Hematopoietic multipotent progenitor cell treated with erythropoietin and hydrocortisone succinate and interleukin-3 and kit ligand, for 17 days (in vitro differentiated cells): ENCODE measurements at places on chromosomes 6 and 20.

- no peak for DNase-seq
Observed at GRCh38 chr6:17042422-17043147, 59.3 kb upstream of the STMND1 start.

- DNase-seq = no peak
Observed at GRCh38 chr20:16293590-16293989, 279.7 kb downstream of the KIF16B start.

GRCh38 chr6:31076611-31077010 lies 35.8 kb downstream of the C6orf15 start:
- no peak for DNase-seq

- DNase-seq = no peak
Observed at GRCh38 chr6:137332637-137333280, 113.6 kb upstream of the IFNGR1 start.

GRCh38 chr6:168225471-168225911 lies 94.1 kb downstream of the DACT2 start:
- no peak for DNase-seq

DNA sequence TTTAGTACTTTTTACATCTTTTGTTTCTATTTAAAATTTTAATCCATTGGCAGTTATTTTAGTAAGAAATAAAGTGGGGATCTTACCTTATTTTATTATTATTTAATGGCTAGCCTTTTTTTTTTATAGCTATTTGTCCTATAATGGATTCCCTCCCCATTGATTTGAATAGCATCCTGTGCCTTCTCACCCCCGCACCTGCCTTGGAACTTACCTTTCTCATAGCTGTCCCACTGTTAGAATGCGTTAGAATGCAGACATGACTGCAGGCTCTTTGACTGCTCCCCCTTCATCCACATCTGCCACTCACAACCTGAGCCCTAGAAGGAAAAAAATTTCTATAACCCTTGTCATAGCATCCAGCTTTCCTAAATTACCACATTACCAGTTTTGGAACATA lies 9.1 kb downstream of the PKIB start:
- no peak for DNase-seq

GRCh38 chr6:32867554-32868256 lies 13.7 kb downstream of the PSMB9 start:
- no peak for DNase-seq

DNA sequence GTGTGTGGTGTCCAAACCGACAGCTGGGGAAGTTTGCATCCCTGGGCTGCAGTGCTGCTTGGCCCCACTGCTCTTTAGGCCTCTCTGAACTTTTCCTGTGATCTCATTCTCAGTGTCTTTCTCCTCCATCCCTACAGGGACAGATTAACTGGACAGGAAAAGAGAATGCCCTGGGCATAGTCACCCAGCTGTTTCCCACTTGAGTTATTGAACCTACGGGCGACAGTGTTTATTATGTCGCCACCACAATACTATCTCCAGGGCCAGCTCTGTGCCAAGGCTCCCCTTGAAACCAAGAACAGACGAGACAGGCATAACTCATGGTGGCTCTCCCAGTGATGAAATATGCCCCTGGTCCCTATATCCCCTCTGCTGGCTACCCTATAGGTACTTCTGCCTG lies 147.8 kb upstream of the EPHA7 start:
- no peak for DNase-seq

GRCh38 chr20:34751453-34751852 lies 47.3 kb downstream of the TP53INP2 start:
- DNase-seq = no peak

DNA sequence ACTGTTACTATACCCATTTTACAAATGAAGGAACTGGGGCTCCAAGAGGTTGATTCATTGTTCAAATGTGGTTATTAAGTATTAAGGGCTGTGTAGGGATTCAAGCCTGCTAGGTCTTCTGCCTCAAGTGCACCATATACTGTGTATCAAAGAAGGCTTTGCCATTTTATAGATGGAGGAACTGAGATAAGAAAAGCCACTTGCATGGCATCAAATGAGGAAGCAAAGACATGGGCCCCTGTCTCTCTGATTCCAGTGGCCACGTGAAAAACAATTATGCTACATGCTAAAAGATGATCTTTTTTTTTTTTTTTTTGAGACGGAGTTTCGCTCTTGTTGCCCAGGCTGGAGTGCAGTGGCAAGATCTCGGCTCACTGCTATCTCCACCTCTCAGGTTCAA lies 67.0 kb downstream of the TMEM200A start:
- DNase-seq = no peak

DNA sequence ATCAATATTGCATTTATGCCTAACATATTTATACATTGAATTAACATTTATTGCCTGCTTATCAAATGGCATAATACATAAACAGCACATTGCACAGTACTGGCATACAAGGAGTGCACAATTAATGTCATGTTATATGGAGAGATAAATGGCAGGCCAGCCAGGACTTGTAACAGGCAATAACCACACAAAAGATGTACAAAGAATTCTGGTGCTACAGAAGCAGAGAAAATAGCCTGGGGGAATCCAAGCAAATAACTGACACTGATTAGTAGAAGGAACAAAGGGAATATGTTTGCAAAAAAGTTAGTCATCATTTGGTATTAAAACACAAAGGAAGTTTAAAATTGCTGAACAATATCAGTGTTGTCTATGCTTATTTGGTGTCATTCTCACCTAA lies 27.3 kb downstream of the COL21A1 start:
- DNase-seq = no peak

DNA sequence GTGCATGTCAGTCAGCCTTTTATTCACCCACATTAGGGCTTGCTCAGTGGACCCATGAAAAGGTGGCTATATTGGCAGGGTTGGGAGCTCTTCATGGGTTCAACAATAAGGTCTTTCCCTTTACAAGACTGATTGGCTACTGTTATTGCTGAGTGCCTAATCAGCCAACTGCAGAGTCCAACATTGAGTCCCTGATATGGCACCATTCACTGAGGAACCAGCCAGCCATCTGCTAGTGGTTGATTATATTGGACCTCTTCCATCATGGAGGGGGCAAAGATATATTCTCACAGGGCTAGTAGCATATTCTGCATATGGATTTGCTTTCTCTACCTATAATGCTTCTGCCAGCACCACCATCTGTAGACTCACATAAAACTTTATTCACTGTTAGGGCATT lies 69.9 kb downstream of the CDKAL1 start:
- peak; percentile 59 for DNase-seq

DNA sequence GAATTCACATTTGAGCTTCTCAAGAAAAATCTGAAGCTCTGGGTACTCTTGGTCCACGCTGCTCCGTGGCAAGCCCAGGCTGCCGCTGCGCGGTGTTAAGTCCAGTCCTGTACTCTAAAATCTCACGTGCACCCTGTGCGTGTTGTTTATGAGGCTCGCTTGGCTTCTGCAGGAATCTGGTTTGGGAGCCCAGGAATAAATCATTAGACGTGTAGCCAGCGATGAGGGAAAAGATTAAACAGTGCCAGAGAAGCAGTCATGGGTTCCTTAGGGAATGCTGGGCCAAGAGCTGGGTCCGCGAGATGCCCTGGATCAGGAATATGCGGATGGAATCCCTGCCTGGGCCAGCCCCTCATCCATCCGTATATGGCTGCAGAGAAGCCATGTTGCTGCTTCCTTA lies 87.3 kb downstream of the KCNB1 start:
- DNase-seq = no peak

- DNase-seq = no peak
Observed at GRCh38 chr20:36998652-36999051, 47.1 kb upstream of the SAMHD1 start.

DNA sequence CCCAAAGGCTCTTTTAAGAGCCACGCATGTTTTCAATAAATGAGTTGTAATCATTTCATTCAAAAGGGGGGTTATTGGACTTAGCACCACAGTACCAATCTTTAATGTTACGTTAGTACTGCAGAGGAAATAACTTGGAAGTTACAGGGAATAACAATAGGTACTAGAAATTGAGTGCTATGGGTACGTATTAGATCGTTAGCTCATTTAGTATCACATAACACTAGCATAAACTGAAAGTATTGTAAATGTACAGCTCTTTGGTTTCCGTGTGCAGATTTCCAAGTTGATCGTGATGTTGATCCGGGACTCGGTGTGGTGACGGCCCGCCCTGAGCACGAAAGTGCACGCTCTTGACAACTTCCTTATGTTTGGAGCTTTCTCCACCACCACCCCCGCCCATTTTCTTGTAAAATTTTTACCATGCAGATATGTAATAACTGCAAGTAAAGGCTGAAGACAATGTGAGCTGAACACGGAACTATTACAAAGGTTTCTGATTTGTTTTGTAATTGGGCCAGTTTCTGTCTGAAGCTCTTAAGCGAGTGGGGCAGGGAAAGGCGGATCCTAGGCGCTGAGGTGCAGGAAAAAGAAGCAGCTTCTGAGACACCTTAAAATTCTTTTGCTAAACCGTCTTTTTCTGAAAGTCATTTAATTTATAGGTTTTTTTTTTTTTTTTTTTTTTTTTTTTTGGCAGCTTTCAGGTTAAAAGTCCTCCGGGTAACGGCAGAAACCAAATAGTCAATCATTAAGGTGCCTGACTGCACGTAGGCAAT lies 71.5 kb downstream of the HFE start:
- DNase-seq = peak; percentile 76

DNA sequence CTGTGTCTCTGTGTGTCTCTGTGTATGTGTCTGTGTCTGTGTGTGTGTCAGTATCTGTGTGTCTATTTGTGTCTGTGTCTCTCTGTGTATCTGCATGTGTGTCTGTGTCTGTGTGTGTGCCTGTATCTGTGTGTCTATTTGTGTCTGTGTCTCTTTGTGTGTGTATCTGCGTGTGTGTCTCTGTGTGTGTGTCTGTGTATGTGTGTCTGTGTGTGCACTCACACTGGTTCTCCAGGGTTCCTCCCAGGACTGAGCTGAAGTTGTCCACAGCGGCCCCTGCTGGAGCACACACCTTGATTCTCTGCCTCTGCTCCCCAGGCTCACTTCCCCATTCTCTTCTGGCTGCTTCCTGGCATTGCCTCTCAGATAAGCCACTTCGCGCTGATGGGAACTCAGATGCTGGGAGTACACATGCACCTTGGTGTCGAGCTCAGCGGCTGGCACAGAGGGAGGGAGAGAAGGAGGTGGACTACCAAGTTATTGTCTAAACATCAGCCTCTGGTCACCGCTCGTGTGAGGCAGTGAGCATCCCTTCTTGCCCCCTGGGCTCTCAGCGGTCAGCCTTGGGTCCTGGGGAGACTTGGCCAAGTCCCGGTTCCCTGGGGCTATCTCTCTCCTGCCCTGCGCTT lies 104.9 kb upstream of the NXT1 start:
- peak; percentile 9 for DNase-seq

- DNase-seq = no peak
Observed at GRCh38 chr6:106858653-106859092, 115.9 kb downstream of the CD24 start.

DNA sequence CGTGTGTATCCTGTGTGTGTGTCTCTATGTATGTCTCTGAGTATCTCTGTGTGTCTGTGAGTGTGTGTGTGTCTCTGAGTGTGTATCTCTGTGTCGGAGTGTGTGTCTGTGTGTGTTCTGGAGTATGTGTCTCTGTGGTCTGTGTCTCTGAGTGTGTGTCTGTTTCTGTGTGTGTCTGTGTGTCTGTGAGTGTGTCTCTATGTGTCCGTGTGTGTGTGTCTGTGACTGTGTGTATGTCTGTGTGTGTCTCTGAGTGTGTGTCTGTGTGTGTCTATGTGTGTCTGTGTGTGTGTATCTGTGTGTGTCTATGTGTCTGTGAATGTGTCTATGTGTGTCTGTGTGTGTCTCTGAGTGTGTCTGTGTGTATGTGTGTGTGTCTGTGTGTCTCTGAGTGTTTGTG lies 73.4 kb downstream of the SRC start:
- no peak for DNase-seq

DNA sequence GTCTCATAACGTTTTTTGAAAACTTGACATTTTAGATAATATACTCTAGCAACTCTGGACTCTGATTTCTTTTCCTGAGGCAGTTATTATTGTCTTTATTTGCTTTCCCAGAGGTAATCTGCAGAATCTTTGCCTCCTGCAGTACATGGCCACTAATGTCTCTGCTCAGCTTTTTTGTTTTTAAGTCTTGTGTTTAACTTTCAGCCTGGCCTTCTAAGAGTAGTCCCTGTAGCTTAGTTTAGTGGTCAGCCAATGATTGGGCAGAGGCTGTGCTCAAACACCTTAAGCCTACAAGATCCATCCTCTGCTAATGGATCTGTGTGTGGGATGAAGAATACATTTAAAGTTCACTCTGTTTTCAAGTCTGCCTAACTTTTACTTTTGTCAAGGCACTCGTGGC lies 97.1 kb upstream of the SLC22A16 start:
- DNase-seq = no peak

- DNase-seq = no peak
Observed at GRCh38 chr6:98094696-98095095, 739.7 kb upstream of the POU3F2 start.

GRCh38 chr6:89146718-89147700 lies 1.2 kb downstream of the PM20D2 start:
- DNase-seq = no peak

- DNase-seq = no peak
Observed at GRCh38 chr6:137155830-137156229, 17.6 kb downstream of the IL22RA2 start.

DNA sequence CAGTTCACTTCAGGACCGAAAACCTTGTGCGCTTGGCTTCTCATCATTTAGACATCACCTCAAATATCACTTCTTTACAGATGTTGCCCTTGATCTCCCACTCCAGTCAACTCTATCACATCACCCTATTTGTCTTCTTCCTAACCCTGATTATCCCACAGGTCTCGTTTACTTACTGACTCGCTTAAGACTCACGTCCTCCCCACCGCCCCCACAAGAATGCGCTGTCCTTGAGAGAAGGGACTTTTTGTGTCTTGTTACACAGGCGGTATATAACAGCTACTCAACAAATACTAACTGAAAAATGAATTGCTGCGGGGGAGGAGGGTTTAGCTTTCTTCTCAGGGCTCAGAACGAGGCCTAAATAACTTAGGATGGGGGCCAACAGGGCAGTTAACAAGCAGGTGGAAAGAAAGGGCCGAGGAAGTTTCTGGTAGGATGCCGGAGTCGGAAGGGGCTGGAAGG lies 527 bp downstream of the TOMM34 start:
- peak; percentile 35 for DNase-seq

DNA sequence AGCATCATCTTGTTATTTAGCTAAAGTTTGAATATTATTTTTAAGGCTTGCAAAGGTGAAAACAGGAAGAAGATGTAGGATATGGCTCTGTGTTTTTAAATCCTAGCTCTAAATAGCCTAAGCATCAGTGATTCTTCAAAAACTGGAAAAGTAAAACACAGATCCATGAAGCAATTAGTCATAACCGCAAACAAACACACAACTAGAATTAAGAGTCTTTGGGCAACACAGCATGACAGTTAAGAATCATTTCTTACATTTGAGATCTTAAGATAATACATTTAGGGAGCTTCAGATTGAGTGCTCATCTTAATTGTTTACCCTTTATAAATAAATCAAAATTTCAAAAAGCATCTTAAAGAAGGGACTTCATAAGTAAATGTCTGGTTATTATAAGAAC lies 115.8 kb upstream of the MAP7 start:
- DNase-seq = no peak
